ENCODE measurements at places on chromosomes 2 and 18. TPM values are rescaled to one million over a fixed set of nuclear protein-coding genes. Genes with fewer than 3 reads are reported as not detected.

DNA sequence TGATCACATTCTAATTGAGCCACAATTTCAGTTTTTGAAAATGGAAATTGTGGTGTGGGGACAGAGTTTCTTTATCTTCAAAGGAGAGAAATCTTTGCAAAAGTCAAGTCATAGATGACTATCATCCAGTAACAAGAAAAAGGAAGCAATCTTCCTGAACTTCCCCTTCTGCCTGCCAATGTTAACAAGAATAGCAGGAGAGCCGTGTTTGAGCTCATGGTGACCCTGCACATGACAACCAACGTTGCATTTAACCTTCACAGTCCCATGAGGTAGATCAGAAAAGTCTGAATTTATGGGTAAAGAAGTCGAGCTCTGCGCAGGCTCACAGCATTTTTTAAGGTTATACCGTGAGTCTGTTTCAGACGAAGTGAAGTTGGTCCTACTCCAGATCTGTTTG, 454.9 kb downstream of the LPIN1 start:
- no peak for DNase-seq

GRCh38 chr2:88165332-88166003, 4.7 kb upstream of the THNSL2 start:
- DNase-seq = no peak

- no peak for DNase-seq
These were observed 12.8 kb upstream of the PIK3C3 start for GRCh38 chr18:41942254-41942653.

DNA sequence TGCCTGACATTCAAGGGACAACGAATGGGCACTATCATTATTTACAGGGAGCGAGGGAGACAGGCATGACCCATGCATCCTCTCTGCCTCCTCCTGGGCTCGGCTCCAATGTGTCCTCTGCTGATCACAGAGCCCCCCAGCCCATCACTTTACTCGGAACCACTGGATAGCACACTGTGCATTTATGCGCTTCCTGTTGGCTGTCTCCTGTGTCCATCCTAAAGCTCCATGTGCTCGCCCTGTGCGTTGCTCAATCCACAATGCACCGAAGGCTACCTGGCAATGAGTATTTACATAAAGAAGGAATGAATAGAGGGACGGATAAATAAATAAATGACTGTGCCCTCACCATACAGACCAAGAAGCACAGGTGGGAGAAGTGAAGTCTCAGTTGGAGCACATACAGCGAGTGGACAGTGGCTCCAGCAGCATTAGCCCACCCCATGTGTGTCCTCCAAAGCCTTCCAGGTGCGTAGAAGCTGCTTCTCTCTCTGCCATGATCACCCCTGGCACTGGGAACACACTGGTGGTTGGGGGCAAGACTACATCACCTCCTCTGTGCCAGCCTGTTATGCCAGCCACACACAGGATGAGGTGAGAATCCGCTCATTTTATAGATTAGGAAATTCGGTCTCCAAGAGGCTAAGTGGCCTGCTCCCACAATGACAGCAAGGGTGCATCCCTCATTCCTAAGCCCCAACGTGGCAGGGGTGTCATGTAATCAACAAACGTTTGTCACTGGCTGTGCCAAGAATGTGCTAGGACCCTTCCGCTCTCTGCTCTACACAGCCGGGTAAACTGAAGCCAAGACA, 2.3 kb upstream of the GDF7 start:
- peak; percentile 7 for DNase-seq

DNA sequence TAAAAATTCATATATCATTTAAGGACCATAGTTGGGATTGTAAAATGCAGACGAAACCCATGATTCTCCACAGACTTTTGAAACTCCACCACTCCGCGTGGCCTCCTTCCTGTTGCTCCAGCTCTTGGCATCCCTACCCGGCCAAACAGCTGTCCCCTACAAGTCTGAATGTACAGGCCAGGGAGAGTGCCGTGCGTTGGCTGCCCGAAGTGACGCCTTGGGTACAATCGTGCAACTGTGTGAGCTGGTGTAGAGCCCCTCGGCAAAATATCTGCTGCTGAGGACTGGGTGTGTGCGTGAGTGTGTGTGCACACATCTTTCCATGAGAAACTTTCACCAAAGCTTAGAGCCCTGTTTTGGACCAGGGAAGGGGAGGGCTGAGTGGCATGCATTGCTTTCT, 43.8 kb upstream of the ZNF516 start:
- peak; percentile 44 for DNase-seq

DNA sequence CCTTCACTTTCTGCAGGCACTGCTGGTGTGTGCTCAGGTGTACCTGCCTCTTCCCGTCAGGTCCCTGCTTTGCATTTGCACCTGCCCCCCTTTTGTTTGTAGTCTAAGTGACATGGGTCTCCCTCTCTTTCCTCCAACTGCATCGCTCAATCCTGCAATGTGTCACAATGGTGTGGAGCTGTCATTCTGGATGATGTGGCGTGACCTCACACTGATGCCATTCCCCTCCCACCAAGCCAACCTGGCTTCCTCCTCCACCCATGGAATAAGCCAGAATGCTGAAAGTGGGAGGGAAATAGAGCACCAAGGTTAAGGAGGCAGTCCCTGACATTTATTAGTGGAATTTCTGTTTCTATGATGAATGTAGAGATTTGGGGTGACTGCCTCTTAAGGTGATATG, 156.7 kb downstream of the ZBTB7C start:
- DNase-seq = no peak

GRCh38 chr18:22446325-22446724, 28.6 kb upstream of the CTAGE1 start:
- no peak for DNase-seq

DNA sequence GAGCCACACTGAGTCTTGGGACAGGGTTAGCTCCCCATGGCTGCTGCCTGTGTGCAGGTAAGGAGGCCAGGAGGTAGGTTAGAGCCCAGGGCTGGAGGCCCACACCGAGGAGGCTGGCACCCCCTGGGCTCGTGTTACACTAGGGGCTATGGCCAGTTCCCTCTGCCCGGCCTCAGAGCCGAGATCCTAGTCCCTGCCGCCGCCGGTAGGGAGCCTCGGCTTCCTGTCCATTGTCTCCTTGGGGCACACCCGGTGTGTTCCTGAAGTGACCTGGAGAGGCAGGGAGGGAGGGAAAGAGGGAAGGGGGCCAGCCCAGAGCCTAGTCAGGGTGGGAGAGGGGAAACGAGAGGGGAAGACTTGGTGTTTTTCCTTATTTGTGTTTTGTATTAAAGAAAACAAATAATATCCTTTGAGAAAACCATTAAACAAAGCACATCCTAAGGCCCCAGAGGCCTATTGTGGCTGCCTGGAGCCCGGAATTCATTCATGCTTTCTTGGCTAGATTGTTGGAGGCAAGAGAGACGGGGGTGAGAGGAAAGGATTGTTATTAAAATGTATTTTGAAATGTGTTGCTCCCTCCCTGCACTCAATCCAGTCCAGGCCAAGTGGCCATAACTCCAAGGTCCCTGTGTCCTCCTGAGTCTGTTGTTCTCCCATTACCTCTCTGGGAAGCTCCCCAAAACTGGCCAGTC, 170.7 kb downstream of the CTIF start:
- no peak for DNase-seq

DNA sequence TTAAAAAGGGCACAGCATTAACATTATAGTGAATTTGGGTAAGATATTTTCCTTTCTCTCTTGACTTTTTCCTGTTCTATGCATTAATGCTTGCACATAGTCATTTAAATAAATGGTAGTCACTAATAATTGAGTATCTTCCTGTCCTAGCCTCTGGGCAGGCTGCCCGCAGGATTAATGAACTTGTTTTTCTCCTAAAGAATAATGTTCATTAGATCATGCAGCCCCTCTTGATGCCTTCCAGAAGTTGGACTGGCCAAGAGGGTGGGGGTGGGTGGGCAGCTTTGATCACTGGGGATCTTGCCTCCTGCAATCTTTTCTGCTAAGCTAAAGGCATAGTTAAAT, 514.5 kb upstream of the CDH2 start:
- DNase-seq = no peak

DNA sequence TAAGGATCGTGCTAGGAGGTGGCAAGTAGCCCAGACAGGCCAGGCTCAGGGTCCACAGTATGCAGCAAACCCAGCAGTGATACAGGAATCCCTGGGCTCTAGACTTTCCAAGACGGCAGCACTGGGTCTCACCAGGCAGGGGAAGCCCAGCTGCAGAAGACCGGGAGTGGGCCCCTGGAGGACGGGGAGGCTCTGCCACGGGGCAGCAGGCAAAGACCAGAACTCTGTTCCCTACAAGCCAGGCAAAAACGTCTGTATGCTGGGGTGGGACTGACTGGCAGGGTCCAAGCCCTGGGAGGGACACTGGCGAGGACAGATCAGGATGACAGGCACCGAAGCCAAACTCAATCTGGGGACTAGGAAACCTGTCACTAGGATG, 98.9 kb upstream of the SEC11C start:
- DNase-seq = no peak

- DNase-seq = peak; percentile 98
These were observed at the start of gene PPP1CB for GRCh38 chr2:28751252-28751955. PPP1CB (plus strand) TSS chr2:28751830; CDS start chr2:28752125, 295 bp downstream.

- DNase-seq = no peak
These were observed 1.8 kb upstream of the WIPF1 start for GRCh38 chr2:174599310-174599921.

GRCh38 chr18:32801228-32801627, 28.4 kb upstream of the KLHL14 start:
- no peak for DNase-seq

- DNase-seq = no peak
These were observed 90.6 kb upstream of the LPIN2 start for GRCh38 chr18:3103576-3103975.

DNA sequence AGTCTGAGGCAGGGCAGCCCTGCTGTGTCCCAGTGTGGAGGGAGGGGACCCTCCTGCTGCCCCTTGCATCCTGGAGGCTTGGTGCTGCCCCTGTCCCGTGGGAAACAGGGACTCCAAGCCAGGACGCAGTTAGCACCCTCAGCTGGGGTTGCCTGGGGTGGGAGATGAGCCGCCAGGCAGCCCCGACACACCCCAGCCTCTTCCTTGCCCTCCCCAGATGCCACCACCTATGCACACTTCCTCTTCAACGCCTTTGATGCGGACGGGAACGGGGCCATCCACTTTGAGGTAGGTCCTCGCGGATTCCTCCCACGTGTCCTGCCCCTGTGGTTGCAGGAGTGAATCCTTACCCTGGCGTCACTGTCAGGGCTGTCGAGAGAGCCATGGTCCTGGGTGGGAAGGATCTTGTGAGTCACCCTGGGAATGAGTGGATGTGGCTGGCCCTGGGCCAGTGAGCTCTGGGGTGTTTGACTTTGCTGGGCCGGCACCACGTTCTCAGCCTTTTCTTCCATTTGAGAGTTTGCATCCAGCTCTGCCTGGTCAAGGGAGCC, 27.5 kb upstream of the FAHD2A start:
- no peak for DNase-seq

GRCh38 chr2:36976065-36976464, 9.7 kb upstream of the STRN start:
- DNase-seq = no peak

- no peak for DNase-seq
These were observed 300.0 kb upstream of the HDAC4 start for GRCh38 chr2:239700686-239701345.

DNA sequence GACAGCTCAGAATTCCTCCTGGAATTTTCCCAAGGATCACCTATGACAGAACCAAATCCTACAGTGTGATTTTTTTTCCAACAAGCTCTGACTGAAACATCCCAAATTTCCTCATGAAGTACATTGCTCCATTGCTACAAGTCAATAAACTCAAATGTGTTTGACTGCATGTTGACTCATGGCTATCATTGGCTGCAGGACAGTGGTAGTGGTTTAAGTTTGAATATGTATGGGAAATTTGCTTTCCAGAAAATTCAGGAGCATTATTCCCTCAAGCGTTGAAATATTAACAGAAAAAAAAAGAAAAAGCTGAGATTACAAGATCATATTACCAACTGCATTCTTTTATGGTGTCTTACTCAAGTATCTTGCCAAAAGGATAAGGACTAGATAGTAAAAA, 402.8 kb upstream of the DSEL start:
- DNase-seq = no peak

DNA sequence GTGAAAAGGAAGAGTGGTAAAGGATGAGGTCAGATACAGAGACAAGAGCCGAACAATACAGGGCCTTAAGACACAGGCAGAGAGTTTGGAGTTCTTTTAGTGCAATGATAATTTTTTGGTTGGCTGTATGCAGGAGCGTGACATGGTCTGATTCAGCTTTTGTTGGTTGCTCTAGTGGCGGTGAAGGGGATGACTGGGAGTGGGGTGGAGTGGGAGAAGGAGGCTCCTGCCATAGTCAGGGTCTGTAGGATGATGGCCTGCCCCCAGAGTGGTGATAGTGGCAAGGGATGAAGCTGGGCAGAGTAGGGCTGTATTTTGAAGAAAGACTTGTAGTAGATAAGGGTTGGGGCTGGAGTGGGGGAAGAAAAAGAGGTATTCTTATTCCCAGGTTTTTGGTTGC, 306.6 kb upstream of the VWC2L start:
- DNase-seq = no peak

DNA sequence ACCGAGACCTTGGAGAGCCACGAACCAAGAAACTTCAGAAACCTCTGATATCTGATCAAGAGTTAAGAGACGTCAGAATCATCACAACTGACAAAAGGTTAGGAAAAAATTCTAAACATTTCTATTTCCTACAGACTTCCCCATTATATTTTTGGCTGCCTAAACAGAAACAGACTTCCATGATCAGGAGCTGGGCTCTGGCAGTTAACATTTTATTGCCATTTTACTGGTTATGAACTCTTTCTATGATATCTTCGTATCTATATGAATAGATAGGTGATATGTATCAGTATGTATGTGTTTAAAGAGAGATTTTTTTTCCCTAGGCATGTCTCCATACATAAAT, 31.1 kb upstream of the PPP1R1C start:
- no peak for DNase-seq

DNA sequence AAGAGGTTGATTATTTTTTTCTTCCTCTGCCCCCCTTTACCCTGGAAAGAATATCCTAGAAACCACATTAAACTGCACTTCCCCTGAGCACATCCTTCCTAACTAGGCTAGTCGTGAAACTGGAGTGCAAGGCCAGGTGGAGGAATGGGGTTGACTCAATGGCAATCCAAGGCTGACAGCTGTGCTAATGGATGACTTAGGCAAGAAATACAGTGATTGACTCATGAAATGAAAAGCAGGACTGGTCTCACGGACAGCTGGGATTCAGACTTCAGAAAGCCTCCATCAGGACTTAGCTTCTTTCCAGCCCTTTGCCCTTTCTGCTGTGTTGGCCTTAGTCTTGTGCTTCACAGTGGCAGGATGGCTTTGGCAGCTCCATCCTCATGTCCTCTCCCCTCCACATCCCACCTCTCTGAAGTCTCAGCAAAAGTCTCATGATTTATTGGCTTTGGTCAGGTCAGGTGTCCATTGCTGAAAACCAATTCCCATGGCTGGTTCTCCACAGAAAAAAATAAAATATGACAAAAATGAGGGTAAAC, 33.8 kb downstream of the INSIG2 start:
- no peak for DNase-seq

DNA sequence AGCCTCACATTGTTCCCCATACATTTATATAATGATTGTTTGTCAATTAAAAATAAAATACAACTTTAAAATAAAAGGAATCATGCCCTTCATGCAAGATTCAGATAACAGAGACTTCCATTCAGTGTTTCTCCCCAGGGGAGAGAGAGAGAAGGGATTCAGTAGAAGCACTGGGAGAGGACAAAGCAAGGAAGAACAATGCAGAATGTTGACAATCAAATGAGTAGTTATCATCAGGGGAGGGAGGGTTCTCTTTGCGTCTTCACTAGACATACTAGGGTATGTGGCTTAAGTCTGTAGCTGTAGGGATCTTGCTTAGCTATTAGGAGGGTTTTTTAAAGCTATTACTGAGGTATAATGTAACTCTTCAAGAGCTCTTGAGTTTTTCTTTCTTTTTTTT, 30.7 kb downstream of the FSHR start:
- no peak for DNase-seq

IL1RL1 gene
- 18.0 TPM for total RNA-seq

AQP12B gene
- not detected for total RNA-seq

FAM161A gene
- 0.64 TPM for total RNA-seq

KCNIP3 gene
- total RNA-seq = 2.7 TPM

Data from right lobe of liver (tissue), 6 donors.